ENCODE measurements at places on chromosomes 7 and 10.
A peak's percentile ranks its signal among the peaks of the same experiment; 100 is the strongest.

DNA sequence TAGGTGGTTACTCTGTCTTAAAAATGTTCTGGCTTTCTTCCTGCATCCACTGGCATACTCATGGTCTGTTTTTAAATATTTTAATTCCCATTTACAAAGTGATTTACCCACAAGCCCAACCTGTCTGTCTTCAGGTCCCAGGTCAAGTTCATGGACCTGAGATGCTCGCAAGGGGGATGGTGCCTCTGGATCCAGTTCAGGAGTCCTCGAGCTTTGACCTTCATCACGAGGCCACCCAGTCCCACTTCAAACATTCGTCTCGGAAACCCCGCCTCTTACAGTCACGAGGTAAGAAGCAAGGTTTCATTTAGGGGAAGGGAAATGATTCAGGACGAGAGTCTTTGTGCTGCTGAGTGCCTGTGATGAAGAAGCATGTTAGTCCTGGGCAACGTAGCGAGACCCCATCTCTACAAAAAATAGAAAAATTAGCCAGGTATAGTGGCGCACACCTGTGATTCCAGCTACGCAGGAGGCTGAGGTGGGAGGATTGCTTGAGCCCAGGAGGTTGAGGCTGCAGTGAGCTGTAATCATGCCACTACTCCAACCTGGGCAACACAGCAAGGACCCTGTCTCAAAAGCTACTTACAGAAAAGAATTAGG is 8.7 kb downstream of the ZKSCAN1 start:
- DNase-seq = no peak

DNA sequence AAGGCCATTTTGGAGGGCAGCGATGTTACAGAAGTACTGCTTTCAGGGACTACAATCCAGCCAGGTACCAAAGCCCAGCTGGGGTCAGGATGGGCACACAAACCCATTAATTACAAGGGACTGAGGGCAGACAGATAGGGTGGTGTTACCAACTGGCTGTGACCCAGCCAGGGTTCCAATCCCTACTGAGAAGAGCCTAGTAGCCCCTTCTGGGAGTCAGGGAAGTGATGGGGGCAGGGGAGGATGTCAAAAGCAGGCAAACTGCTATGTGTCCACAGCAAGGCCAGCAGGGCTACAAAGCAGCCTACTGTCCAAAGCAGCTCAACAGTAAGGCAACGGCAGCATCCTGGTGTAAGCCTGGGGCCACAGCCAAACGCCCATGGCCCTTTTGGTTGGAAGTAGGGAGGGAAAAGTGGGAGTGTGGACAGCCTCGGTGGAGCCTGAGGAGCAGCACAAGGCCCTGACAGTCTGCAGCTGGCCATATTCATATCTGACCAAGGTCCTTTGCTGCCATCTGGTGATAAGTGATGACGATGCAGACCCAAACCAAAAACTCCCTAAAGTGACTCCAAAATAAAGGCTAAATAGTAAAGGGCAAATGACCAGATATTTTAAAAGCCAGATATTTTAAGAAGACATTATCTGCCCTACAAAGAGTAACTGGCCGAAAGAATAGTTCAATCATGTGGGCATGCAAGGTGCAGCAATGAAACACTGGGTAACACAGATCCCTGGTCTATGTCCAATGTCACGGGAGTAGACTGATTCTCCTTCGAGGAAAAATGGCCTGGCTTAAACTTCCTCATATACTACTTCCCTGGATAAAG is 56.9 kb downstream of the XPNPEP1 start:
- no peak for DNase-seq

DNA sequence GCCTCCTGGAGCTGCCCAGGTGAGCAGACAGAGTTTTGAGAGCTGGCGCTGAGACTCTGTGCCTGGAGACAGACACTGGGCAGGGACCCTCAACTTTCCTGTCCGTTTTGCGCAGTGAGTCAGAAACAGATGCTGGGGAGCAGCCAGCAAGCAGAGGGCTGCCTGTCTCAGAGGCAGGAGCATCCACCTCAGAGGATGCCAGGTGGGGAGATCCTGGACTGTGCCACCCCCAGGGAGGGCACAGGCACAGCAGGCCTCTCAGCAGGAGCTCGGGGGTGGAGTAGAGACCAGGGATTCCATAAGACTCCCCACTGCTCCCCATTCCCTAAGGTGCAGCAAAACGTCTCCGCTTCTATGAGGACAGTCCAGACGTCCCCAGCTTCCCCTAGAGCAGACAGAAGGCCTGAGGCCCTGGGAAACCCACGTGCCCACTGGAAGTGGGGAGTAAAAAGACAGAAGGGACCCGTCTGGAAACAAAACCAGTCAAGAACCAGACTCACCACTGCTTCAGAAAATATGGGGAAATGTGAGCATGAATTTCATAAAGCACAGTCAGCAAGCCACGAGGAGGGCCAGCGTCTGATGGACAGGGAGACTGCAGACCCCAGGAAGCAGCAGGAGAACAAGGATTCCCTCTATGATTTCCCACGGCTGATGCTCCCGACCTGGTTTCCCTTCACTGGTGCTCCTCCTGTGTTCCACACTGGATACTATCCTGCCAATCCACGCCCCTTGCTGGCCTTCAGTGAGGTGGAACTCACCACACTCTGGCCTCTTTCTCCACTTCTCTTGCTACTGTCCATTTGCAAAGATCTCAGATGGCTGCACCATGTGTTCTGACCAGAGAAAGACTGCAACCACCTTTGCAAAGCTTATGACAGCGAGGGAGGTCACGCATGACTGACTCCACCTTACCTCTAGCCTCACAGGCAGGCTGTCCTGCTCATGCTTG is 151.3 kb upstream of the FAM20C start:
- DNase-seq = no peak

DNA sequence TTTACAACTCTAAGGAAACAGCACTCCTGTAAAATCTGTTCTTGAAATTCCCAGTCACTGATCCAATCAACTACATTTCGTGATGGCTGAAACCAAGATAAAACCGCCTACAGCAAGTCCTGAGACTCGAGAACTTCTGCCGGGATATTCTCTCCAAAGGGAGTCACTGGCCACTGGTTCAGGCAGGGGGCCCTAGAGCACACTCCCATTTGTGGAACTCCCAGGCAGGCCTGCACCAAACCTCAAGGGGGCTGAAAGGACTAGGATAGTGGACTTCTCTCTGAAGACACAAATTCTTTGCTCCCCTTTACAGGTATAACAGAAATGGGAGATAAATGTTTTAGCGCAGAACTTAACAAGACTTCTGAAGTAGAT is 16.3 kb downstream of the CYTH3 start:
- no peak for DNase-seq

DNA sequence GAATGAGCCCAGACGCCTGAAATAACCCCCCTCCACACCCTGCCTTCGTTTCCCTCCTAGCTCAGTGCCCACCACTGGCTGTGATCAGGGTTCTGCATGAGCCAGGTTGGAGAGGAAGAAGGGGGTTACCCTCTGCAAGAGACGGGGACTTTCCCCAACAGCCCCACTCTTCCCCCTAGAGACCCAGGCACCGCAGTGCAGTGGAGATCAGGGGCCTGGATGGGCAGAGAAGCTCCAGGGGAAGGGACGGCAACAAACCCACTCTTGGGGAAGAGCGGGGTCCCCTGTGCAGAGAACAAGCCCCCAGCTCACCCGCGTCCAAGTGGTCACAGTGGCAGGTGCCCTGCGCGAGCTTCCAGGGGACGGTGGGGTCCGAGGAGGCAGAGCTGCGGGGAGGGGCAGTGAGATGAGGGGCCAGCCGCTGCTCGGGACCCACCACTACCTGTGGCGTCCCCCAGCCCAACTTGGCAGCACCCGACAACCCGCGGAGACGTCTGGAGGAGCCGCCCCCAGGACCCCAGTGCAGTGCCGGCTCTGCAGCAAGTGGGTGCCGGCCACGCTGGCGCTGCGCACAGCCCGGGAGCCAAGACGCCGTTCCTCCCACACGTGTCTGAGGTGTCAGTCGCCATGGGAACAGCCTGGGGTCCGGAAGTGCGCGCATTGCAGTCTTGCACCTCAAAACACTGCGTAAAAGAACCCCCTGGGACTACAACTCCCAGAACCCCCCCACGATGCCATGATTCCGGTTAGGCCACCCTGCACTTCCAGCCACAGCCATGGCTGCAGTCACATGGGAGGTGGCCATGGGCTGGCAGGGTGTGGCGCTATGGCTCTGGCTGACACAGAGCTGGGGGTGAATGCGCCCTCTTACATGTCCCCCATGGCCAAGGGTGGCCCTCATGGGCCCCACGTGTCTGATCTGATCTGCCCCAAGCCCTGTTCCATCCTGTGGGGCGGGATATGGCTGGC is 45.8 kb upstream of the WIPI2 start:
- DNase-seq = no peak

GRCh38 chr7:20514364-20514763 is 101.1 kb upstream of the ABCB5 start:
- DNase-seq = peak; percentile 7

GRCh38 chr7:7969306-7970236 is 975 bp downstream of the GLCCI1 start:
- DNase-seq = peak; percentile 40

GRCh38 chr7:78350926-78351325 is 552.4 kb downstream of the PHTF2 start:
- no peak for DNase-seq

DNA sequence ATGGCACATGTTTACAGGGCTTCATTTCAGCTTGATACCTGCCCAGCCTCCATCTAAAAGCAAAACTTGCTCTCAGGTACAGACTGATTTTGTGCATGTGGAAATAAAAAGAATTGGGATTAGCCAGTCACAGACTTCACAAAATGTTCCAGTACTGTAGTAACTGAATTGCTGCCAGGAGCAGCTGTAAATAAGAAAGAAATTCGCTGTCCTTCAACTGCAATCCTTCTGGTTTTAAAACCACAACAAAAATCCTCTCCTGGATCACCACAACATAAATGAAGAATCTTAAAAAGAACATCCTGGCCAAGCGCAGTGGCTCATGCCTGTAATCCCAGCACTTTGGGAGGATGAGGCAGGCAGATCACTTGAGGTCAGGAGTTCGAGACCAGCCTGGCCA is 3.9 kb upstream of the MIOS start:
- DNase-seq = no peak

GRCh38 chr10:120503689-120504088 is 46.7 kb downstream of the PLPP4 start:
- no peak for DNase-seq

- peak; percentile 5 for DNase-seq
Measured at GRCh38 chr7:82506702-82507101, 63.1 kb upstream of the CACNA2D1 start.

GRCh38 chr7:142833174-142834048 is 21.5 kb upstream of the EPHB6 start:
- DNase-seq = no peak

DNA sequence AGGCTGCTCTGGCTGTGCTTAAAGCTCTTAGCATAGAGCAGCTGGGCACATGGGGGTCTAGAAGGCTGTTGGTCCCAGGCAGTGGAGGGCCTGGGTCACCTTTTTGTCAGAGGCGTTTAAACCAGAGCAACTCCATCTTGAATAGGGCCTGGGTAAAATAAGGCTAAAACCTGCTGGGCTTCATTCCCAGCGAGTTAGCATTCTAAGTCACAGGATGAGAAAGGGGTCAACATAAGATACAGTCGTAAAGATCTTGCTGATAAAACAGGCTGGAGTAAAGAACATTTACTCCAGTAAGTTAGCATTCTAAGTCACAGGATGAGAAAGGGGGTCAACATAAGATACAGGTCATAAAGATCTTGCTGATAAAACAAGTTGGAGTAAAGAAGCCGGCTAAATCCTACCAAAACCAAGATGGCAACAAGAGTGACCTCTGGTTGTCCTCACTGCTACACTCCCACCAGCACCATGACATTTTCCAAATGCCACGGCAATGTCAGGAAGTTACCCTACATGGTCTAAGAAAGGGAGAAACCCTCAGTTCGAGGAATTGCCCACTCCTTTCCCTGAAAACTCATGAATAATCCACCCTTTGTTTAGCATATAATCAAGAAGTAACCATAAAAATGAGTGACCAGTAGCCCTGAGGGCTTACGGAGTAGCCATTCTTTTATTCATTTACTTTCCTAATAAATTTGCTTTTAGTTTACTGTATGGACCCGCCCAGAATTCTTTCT is 96.8 kb upstream of the PCBD1 start:
- DNase-seq = no peak

- DNase-seq = no peak
Measured at GRCh38 chr7:110531186-110531585, 559.7 kb upstream of the LRRN3 start.

DNA sequence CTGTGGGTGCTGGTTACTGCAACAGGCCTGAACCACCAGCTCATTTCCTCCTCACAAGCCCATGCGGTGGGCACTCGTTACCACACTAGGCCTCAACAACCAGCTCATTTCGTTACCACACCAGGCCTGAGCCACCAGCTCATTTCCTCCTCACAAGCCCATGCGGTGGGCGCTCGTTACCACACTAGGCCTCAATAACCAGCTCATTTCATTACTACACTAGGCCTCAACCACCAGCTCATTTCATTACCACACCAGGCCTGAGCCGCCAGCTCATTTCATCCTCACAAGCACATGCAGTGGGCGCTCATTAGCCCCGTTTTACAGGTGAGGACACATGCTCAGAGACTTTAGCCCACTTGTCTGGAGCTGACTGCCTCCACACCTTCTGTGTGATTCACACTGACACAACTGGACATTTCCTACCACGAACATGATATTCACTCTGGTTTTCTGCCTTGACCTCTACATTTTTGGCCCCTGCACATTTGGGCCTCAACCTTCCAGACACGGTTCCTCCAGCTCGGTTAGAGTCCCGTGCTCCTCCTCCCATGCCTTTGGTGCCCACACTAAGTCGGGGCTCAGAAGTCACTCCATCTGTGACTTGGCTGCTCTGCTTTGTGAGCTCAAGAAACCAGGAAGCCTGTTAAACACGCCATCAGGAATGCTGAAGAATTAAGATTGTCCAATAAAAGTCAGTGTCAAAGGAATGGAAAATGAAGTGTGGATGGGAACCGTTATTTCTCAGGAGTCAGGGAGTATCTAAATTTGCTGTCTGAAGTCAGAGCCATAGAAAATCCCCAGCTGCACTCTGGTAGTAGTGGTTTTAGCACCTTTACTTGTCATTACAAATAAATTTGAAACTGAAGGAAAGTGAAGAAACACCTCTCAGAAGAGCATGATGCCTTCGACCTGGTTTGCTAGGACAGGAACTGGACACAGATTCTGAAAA is 55.8 kb upstream of the LANCL2 start:
- no peak for DNase-seq

GRCh38 chr7:122311734-122312450 is 7.3 kb upstream of the FEZF1 start:
- DNase-seq = no peak

- DNase-seq = no peak
Measured at GRCh38 chr7:100435401-100436304, 644 bp downstream of the PPP1R35 start.

- no peak for DNase-seq
Measured at GRCh38 chr10:34097682-34098081, 717.4 kb downstream of the PARD3 start.

GRCh38 chr7:92872701-92873100 is 36.3 kb upstream of the CDK6 start:
- no peak for DNase-seq

GRCh38 chr7:127678947-127679346 is 27.0 kb downstream of the SND1 start:
- DNase-seq = no peak
